ENCODE measurements at places on chromosomes 6 and 20. TPM values are rescaled to one million over a fixed set of nuclear protein-coding genes. Genes with fewer than 3 reads are reported as not detected.

DNA sequence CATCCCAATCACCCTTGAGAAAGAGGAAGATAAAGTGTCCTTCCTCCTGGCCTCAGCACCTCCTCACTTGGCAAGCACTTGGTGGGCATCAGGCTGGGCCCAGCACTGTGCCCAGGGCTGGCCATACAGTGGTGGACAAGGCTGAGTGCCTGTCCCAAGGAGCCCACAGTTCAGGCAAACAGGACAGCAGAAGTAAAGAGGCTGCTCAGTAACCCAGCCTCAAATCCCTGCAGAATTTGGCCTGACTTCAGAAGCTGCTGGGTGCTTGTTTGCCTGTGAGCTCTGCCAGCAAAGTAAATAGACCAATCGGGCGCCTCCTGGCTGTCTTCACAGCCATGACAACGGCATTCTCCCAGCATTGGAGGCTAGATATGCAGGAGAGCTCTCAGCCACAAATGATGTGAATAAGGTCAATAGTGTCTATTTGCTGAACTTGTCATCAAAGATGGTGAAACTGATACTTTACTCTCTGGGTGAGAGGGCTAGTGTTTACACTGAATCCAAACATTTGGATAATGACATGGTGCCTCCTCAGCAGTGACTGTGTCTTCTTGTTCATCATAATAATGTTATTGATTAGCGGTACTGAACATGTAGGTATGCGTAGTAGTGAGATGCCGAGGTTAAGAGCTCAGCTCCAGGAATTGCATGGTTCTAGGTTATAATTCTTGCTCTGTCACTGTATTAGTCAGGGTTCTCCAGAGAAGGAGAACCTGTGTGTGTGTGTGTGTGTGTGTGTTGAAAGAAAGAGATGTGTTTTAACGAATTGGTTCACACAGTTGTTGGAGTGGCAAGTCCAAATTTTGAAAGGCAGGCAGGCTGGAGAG, 36.9 kb upstream of the FANCE start:
- DNase-seq = peak; percentile 99

DNA sequence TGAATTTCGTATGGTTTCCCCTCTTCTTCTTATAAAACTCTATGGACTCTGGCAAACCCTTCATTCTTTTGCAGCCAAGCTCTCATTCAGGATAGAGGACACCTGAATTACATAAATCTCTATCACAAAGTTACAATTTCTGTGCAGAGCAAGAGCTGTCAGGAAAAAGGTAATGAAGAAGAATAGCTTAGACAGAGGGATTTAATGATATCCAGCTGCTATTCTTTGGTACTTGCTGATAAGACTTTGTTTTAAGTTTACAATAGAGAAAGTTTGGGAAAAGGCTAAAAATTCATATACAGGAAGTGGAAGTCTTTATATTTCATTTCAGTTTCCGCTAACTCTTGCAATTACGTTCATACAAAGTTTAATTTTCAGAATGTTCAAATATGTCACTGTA, 227.0 kb downstream of the FOXC1 start:
- DNase-seq = no peak

DNA sequence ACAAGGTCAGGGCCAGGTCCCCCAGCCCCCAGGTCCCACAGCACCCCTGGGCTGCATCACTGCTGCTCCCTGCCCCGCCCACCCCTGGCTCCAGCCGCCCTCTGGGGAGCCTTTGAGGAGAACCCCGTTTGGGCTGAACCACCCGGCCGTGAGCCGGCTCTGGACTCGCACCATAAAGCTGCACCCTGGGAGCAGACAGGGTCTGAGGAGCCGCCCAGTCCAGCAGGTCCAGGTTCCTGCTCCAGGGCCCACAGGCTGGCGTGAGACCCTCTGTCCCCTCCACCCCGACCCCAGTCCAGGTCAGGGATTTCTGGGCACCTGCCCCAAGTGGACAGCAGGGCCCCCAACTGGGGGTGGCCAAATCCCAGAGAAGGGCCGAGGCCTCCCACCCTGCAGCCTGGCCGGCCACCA, 8.3 kb downstream of the CHRNA4 start:
- no peak for DNase-seq

RSPO4 gene
- total RNA-seq = not detected

- DNase-seq = no peak
Measured at GRCh38 chr6:72813807-72814596, 192.1 kb downstream of the KCNQ5 start.

DNA sequence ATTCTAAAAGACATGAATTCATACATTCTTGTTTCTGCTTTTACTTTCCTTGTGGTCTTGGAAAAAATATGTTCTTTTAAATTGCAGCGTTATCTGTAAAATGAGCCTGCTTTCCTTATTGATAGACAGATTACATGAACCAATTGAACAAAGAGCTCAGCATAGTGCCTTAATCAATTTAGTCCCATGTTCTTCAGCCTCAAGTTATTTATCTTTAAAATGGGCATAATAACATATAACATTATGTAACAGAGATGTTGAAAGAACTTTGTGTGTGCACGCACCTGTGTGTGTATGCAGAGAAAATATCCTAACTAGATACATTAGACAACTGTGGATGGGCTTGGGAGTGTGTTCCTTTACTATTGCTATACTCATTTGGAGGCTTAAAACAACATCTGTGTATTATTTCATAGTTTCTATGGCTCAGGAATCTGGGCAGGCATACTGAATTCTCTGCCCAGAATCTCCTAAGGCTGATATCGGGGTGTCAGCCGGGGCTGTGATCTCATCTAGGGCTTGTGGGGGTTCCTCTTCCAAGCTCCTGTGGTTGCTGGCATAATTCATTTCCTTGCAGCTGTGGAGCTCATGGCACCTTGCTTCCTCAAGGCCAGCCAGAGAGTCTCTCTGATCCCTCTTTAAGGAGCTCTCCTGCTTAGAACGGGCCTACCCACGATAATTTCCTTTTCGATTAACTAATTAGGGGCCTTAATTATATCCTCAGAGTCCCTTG, 194.1 kb downstream of the ARID1B start:
- DNase-seq = no peak

RAET1E gene
- not detected for total RNA-seq

- DNase-seq = no peak
Measured at GRCh38 chr6:144417681-144418080, 132.5 kb downstream of the UTRN start.

- DNase-seq = no peak
Measured at GRCh38 chr20:43977252-43977651, 62.6 kb downstream of the TOX2 start.

TRIM31 gene
- not detected for total RNA-seq

DNA sequence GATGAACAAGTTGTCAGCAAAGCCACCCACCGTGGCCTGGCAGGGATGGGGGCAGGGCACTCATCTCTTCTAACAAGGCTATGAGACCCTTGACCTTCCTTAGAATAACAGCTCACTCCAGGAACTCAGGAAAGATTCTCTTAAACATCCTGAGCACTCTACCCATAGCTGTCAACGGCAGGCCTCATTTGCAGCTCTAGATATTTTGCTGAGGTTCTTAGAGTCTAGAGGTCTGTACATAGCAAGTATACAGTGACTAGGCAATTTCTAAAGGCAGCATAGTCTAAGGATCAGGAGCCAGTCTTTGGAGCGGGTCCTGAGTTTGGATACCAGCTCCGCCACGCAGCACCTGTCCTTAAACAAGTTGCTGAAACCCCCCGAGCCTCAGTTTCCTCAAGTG, 11.7 kb downstream of the TRERF1 start:
- no peak for DNase-seq

FERMT1 gene
- total RNA-seq = not detected

KIAA1755 gene
- not detected for total RNA-seq

- no peak for DNase-seq
Measured at GRCh38 chr20:44537993-44538392, 16.1 kb upstream of the SERINC3 start.

DNA sequence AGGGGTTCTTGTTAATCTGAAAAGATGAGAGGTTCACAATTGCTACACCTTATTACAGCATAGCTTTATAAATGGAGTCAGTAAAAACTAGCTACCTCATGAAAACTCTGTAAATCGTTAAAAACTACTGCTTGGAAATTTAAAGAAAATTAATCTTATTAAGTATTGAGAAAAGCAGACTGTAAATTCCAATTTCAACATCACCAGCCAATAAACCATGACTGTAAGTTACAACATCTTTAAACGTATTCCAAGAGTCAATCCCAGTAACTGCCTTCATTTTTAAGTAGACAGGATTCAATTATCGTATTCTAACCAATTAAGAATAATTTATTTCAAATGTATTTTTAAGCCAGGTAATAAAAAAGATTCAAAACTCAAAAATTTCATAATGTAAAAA, 70.3 kb downstream of the ATG5 start:
- no peak for DNase-seq

GRCh38 chr6:63734923-63735322, 99.3 kb downstream of the PHF3 start:
- DNase-seq = no peak

DNA sequence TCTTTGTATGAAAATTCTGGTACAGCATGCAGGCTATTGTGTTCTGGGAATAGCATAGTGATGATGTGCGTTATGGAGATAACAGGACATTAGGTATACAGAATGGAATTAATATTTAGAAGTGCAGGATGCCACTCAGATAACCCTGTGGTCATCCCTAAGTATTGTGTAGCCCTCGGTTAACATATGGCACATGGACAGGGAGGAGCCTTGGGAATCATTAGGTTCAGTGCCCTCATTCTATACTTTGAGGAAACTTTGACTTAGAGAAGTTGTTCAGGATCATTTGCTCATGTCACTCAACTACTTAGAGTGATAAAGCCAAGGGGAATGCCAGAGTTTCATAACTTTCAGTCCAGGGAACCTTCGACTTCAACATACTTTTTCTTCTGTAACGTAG, 185.9 kb downstream of the UST start:
- no peak for DNase-seq

GRCh38 chr6:107767637-107768036, 56.5 kb downstream of the SCML4 start:
- DNase-seq = no peak

TAGAP gene
- total RNA-seq = not detected

TFAP2D gene
- not detected for total RNA-seq

- DNase-seq = no peak
Measured at GRCh38 chr20:11995805-11996567, 78.3 kb downstream of the BTBD3 start.

HLA-B gene
- total RNA-seq = 25.4 TPM

- DNase-seq = peak; percentile 47
Measured at GRCh38 chr6:45930420-45931040, 85.1 kb downstream of the CLIC5 start.

LRRC73 gene
- not detected for total RNA-seq

GRCh38 chr6:71721642-71722041, 164.7 kb upstream of the RIMS1 start:
- DNase-seq = peak; percentile 82

SPAG4 gene
- 12.7 TPM for total RNA-seq

- no peak for DNase-seq
Measured at GRCh38 chr20:31720486-31721407, 1.9 kb downstream of the BCL2L1 start.

KAT14 gene
- total RNA-seq = 15.4 TPM

DOK5 gene
- 0.68 TPM for total RNA-seq

- no peak for DNase-seq
Measured at GRCh38 chr6:57013521-57013926, 33.0 kb upstream of the KIAA1586 start.

GRCh38 chr20:22403022-22403631, 181.2 kb downstream of the FOXA2 start:
- DNase-seq = no peak

GRCh38 chr20:45946149-45946970, 11.9 kb downstream of the PCIF1 start:
- no peak for DNase-seq

DNA sequence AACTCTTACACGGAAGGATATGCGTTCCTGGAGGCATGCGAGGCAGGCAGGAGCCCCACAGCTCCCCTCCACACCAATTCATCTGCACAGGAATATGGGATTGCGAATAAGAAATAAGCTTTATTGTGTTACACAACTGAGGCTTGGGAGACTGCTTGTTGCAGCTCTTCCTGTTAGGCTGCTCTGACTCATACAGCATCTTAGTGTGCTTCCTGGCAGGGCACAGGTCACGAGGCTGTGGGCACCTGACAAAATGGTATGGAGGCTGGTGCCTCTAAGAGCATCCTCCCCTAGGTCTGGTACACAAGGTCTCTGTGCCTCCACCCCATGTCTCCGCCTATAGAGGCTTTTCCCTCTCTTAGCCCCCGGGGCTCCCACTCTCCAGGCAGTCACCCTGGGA, 6.8 kb downstream of the SLC22A3 start:
- no peak for DNase-seq

- no peak for DNase-seq
Measured at GRCh38 chr6:54525731-54526130, 217.5 kb downstream of the TINAG start.

GRCh38 chr6:42423244-42423643, 28.5 kb downstream of the TRERF1 start:
- no peak for DNase-seq

ORC3 gene
- total RNA-seq = 58.7 TPM

- DNase-seq = no peak
Measured at GRCh38 chr6:20441921-20442320, 40.2 kb downstream of the E2F3 start.

DNA sequence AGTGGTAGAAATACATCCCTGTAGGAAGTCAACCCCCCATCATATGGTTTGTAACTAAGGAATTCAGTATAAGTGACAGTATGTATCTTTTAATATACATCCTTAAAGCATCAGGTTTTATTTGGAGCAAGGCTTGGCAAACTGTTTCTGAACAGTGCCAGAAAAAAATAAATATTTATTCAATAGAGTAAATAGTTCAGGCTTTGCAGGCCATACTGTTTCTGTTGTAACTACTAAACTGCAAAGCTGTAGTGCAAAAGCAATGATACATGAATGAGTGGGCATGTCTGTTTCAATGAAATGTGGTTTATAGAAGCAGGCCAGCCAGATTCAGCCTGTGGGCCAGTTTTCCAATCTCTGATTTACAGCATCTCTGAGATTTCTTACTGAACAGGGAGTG, 977 bp downstream of the MEI4 start:
- DNase-seq = no peak

- peak; percentile 93 for DNase-seq
Measured at GRCh38 chr6:134678436-134678889, 271.4 kb downstream of the ALDH8A1 start.

HACE1 gene
- total RNA-seq = 65.2 TPM

GRCh38 chr6:8785223-8785622, 349.9 kb upstream of the SLC35B3 start:
- DNase-seq = no peak

ARFGEF3 gene
- total RNA-seq = not detected

GRCh38 chr20:49608752-49609670, 41.1 kb upstream of the PTGIS start:
- DNase-seq = peak; percentile 78
